SIG-M5 (cell line): ENCODE measurements at places on chromosomes 6 and 20.

GRCh38 chr20:5189917-5190316 lies 63.1 kb downstream of the CDS2 start:
- DNase-seq = no peak

DNA sequence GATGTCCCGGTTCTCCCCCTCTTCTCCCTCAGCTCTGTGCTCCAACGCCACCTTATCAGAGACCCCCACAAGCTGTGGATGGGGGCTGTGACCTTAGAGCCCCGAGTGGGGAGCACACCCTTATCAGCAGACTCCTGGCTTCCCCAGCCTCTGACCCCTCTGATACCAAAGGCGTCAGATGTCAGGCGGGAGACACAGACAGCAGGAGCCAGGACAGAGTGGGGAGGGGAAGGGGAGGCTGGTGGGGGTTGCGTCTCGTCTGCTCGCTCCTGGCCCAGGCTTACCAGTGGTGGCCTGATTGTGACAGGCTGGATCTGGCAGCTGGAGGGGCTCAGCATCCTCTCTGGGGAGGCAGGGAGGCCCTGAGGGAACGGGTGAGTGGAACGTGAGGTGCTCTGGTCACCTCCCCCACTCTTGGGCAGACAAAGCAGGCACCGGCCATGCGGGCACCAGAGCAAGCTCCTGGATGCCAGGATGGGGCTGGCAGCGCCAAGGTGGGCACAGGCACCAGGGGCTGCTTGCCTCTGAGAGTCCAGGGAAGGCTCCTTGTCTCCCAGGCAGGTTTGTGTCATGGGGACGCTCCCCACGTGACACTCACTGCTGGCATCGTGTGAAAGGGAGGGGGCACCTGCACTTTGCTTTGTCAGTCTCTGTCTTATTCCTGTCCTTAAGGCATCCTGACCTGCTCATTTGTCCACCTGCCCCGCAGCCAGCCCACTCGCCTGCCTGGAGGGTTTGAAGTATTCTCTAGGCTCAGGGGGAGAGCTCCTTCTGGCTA lies 27.8 kb upstream of the GATA5 start:
- no peak for DNase-seq

DNA sequence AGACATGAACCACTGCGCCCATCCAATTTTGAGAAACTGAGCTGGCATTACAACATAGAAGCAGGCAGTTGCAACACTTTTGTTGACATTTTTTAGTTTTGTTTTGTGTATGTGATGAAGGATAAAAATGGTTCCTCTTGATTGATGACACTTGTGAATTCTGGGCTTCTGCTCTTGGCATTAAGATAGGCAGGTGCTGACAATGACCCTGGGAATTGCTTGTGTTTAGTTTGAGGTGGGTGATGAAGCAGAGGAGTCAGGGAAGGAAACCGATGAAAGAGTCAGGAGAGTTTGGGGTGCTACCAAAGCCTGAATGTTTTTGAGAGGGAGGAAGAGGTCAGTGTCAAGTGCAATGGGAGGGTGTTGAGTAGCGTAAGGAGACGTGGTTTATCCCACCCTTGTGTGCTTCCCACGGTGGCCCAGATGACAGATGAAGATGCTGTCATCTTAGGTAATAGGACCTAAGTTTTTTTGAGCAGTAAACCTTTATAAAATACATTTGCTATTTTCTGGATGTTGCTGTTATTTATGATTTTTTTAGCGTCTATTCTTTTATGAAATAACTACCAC lies 19.4 kb downstream of the CDS2 start:
- no peak for DNase-seq

DNA sequence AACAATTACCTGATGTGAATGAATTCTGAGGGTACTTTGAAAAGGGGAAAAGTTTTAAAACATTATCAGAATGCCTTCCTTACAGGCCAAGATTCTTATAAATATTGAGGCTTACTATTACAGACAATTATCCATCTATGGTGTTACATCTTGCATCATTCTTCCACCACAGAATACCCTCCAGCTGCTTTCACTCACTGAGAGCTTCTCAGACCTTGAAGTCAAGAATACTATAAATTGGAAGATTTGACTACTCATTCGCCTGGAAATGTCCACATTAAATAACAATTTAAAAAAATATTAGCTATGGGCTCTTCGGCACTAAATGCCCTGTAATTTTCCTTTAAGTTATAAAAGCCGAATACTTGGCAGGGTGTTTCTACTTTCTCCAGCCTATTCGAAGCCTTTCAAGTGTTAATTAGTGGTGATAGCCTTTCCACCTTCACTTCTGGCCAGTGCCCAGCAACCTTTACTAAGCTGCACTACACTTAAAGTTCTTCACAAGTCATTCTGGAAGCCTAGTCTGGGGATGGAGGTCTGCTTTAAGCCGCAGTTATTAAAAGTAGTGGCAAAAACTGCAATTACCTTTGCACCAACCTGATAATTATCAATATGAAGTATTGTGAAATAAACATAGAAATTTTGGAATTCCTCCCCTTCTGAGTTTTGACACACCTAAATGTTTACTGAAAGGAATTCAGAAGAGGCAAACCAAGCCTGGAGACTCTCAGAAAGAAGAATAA lies 100.9 kb downstream of the BMP5 start:
- no peak for DNase-seq

GRCh38 chr20:25750220-25750764 lies 53.6 kb upstream of the ZNF337 start:
- no peak for DNase-seq

- no peak for DNase-seq
Observed at GRCh38 chr20:31652917-31653396, 15.2 kb downstream of the COX4I2 start.

- no peak for DNase-seq
Observed at GRCh38 chr6:109795994-109796555, 105.0 kb downstream of the FIG4 start.

DNA sequence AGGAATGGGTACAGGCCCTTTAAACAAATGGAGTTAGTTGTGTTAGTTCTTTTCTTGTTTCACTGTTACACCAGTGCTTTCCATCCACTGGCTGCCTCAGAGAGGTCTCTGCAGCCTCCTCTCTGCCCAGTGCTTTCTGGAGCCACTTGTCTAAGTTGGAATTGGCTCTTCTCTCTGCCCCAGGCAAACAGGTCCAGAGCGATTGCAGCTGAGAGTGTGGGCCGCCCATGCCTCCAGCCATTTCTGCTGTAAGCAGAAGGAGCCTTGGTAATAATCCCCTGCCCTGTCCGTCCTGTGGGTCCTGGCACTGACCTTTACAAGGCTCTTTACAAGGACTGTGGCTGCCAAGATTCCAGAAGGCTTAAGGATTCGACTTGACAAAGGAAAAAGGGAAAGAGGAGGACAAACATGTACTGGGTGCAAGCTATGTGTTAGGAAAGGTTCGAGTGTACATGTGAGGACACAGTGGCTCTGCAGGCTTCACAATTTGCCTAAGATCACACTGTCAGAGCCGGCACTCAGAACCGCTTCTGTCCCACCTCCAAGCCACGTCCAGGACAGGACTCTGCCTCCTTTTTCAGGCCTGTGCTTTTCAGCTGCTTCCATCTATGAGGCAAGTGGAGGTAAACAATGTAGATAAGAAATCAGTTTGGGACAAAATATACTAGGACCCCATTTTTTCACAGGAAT lies 88.5 kb downstream of the POPDC3 start:
- DNase-seq = no peak

DNA sequence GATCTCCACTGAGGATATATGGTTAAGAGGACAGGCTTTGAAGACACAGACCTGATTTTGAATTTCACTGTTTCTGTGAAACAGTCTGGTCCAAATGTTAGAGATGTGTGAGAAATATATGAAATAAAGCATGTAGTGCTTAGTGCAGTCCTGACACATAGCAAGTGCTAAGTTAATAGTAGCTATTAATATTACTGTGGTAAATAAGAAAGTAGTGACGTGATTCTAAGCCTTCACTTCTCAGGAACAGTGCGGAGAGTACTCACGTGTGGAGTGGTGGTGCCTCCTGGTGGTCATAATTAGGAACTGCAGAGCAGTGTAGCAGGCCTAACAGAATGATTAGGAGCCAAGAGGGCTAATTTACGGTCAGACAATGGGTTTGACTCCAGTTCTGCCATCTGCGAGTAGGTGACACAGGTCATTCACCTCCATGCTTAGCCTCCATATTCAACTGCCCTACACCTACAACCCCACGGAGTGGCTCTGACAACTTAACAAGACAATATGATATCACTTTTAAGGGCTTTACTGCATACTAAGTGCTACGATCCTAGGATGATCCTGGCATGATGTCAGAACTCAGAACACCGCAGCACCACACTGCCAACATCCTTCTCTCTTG lies 106.2 kb downstream of the JPH2 start:
- no peak for DNase-seq
